ENCODE measurements at places on chromosomes 12 and 14.
A peak's percentile ranks its signal among the peaks of the same experiment; 100 is the strongest.

GRCh38 chr12:2751686-2752085 lies 43.1 kb upstream of the FKBP4 start:
- no peak for DNase-seq

DNA sequence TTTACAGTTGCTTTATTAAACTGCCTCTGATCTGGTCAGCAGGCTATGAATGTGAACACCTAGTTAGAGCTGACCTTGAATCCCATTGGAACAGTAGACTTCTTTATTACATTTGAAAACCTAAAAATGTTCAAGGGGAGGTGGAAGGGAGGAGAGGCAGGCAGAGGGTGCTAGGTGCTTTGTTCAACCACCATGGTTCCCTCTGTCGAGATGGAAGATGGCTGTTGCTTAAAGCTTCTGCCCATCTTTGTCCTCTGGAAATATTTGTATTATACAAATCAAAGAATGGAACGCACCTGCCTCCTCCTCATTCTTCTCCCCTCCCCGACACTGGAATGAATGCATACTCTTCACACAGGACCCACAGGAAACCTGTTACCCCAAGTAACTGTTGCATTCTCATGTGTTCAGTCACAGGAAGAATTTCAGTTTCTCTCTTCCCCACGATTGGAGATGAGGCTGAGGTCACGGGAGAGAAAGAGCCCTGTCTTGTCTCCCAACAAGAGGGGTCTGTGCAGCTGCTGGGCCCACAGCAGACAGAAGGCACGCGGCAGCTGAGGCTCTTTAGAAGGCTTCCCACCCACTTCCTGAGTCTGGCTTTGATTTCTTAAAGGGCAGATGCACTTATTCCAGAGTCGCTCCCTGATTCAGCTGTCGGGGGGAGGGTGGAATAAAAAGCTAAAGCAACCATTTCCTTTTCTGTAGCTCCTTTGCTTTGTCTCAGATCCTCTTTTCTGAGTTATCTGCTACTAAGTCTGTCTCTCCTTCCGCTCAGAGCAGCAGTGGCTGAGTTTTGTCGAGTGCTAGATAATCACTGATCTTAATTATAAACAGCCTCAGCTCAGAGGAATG lies 217.9 kb upstream of the BTG1 start:
- peak; percentile 79 for DNase-seq

- DNase-seq = no peak
These were observed 467.1 kb upstream of the SOX5 start for GRCh38 chr12:24416423-24417109.

DNA sequence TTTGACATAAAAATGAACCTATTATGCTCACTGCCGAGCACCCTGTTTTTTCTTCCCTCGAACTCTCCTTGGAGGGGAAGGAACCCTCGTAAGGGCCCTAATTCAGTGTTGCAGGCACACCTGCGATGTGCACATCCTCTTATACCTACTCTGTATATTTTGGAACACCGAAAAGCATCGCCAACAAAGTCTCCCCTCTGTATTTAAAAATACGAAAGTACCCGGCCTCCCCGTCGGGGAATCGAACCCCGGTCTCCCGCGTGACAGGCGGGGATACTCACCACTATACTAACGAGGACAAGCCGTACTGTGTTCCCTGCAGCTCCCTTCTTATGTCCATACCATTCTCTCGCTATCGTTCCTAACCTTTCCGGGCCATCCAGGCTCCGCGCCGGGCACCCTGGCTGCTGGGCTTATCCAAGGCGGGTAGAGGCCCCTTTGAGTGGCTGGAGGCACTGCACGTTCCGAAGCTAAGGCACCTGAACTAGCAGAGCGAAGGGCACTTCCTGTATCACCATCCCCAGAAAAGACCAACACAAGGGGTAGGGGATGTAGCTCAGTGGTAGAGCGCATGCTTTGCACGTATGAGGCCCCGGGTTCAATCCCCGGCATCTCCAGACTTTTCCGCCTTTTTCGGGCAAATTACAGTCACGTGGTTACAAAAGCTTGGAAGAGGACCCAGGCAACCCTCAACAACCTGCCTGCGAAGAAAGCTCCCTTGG lies 25.1 kb upstream of the UBC start:
- DNase-seq = peak; percentile 97

- peak; percentile 54 for DNase-seq
These were observed 932.3 kb downstream of the DIO2 start for GRCh38 chr14:79278798-79279644.

DNA sequence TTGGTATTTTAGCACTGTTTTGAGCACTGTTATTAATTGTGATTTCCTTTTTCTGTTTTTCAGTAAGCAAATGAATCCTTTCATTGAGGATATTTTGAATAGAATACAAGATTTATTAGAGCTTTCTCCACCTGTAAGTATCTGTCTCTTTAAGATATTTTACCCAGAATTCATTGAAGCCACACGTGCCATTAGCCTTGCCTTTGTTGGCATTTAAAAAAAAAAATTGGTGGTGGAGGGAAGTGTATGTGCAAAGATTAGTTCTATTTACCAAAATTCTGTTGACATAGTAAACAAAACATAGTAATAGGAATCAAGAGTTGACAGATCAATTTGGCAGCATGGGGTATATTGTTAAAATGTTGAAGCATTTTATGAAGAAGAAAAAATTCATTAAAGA lies 23.8 kb downstream of the XPOT start:
- no peak for DNase-seq

DNA sequence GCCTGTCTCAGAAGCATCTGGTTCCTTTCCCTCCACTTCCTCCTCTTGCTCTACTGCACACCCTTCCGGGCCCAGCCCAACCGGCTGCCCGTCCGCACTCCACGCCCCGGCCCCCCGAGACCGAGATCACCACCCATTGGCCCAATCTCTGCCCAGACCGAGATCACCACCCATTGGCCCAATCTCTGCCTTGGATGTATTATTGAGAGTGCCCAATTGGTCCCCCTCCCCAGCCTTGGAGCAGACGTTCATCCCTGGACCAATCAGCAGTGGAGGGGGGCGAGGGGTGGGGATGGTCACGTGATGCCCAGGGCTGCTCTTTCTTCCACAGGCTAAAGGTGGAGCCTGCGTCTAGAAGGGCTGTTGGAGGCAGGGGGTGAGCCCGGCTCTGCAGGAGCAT lies 75.6 kb upstream of the TMEM132C start:
- DNase-seq = no peak

DNA sequence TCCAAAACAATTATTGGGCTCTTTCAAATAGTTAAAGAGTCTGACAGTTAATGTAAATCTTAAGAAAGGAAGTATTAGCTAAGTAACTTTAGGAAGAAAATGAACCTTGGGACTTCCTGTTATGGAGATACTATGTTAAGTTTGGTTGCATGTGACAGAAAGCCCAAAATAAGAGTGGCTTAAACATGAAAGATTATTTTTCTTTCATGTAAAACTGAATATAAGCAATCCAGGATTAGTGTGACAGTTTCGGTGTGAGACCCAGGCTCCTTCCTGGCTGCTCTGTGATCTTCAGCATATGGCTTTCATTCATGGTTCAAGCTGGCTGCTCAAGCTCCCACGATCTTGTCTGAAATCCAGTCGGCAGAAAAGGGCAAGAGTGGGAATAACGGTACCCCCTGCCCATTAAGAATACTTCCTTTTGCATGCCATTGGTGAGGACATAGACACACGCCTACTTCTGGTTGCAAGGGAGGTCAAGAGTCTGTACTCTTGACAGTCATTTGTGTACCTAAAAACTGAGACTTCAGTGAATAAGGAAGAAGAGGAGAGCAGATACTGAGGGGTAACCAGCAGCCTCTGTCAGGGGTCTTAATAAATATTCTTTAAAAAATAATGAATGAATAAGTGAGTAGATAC lies 2.2 kb upstream of the RPAP3 start:
- DNase-seq = peak; percentile 61

DNA sequence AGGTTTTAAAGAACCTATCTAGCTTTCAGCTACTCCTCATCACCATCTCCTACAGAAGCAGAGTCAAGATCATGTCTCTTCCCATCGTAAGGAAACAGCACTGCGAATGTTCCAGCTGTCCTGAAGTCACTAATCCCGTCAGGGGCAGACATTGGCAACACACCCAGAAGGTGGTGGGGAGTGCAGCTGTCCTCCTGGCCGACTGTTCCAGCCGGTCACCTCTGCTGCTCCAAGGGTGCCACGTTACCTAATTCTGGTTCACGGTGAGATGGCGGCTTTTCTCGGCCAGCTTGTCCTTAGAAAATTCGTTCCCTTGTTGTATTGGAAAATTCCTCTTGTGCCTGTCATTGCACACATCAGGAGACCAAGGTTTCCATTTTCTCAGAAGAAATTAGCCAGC lies 196.2 kb downstream of the ZFP36L1 start:
- DNase-seq = no peak

DNA sequence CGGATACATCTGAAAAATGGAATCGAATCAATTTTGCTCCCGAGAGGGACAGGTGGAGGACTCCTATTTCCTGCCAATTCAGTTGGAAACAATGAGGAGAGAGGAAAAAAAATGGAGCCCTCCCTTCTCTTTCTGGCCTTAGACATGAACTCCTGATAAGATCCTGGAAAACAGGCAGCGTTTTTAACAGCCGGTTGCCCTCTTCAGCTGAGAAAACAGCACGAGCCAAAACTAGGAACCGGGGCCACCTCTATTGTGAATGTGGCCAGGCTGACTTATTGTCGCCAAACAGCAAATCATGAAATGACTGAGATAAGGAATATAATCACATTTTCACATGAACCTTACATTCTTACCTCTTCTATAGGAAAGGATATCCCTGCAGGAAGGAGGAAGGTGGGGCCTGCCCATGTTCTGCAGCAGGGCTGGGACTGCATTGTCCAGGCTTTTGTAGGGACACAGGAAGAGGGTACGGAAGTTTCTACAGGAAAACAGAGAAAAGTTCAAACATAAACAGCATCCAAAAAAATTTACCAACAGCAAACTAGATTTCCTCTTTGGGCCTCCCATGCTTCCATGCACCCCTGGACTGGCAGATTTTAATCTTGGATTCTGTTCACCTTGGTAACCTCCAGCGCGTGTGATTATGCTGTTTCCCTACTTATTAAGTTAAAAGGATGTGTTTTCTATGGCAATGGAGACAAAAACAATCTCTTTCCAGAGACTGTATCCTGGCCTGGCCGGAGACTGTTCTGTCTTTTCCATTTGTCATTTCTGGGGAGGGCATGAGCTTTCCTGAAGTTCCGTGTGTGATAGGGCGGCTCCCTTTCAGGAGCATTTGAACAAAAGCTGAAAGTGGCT lies 29.0 kb upstream of the ELK3 start:
- DNase-seq = no peak

DNA sequence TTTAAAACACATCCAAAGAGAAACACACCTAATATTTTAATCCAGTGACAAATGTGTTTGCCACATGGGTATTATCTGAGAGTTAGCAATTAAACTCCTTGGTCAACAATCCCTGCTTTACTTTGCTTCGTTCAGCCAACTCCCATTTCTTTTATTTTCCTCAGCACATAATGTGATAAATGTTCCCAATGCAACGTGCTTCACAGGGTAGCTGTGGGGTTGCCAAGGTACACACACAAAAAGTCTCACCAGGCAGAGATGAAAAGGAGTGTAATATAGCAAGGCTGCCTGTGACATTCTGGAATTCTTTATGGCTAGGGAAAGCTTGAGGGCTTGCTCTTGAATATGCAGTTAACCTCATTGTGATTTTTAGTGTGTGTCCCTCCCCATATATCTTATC lies 208.0 kb upstream of the DIO2 start:
- no peak for DNase-seq

DNA sequence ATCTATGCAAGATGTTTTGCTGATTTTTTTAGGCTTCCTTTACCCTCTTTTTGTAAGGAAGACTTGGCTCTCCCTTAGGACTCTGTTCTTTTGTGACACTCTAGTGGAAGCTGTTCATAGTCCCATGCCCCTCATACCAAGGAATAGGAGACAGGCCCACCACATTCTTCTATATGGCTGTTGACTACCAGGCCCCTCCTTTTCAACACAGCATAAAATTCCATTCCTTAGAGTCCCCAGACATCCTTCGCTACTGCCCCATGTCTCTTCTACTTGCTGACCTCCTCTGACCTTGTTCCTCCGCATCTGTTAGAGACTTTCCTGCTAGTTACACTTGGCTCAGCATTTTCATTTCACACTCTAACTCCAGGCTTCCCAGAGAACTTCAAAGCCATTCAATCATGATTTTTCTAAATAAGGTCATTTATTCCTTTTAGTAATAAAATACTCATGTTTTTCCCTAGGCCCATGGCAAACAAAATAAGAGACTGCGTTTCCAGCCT lies 9.7 kb downstream of the PIK3C2G start:
- DNase-seq = no peak

DNA sequence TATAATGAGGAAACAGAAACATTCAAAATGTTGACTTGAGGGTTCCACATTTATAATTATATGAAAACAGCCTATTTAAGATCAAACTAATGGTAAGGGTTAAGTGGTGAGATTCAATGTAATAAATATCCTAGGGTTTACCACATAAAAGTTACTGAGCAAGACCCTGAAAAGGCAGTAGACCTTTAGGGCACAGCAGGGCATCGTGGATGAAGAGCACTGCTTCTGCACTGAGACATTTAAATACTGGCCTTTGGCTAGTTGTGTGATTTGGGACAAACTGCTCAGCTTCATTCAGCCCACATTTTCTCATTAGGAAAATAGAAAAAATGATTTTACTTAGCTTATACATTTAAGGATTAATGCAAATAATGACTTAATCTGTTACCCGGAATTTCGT lies 42.0 kb downstream of the CNTN1 start:
- DNase-seq = no peak

DNA sequence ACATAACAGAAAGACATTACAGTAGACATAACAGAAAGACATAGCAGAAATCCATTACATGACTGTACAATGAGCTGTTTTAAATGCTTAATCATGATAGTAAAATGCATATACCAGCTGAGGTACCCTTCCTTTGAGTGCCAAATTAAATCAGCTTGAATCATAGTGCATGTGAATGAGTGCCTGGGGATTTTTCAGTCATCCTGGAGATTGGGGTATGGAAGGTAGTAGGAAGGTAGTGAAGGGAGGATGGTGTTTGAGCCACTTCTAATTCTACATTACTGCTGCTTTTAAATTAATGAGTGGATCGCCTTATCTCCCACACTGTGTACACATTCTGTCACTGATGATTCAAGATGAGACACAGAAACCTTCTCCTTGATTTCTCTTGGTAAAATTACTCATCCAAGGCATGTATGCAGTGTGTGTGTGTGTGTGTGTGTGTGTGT lies 534.2 kb downstream of the LRFN5 start:
- no peak for DNase-seq

- DNase-seq = peak; percentile 12
These were observed 81.1 kb upstream of the ST8SIA1 start for GRCh38 chr12:22415342-22416309.

- no peak for DNase-seq
These were observed 9.5 kb downstream of the HHIPL1 start for GRCh38 chr14:99654235-99654985.

DNA sequence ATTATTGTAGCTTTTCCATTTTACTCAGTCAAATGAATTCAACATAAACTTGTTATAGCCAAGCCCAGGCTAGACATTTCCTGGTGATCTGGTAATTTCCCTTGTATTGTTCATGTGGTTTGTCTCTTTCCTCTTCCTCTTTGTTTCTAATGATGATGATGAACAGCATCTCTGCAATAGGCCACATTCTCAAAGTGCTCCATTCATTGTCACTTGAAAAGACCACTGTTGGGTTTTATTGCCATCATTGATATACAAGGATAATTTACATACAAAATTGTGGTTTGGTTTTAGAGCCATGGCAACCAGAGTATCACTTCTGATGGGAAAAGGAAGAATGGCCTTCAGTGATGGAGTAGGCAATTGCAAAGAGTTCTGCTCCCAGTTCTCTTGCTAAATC lies 379.3 kb downstream of the RGS6 start:
- DNase-seq = no peak

GRCh38 chr12:21644516-21644915 lies 13.1 kb downstream of the LDHB start:
- no peak for DNase-seq

Data from activated CD4-positive, alpha-beta T cell treated with anti-CD3 and anti-CD28 coated beads, Interleukin-2, amount 10 ng/mL, durations not matched to agents 24 days and 14 days (primary cell).